ENCODE measurements at places on chromosomes 13 and 19. TPM values are rescaled to one million over a fixed set of nuclear protein-coding genes. Genes with fewer than 3 reads are reported as not detected.

KLK14 gene
- total RNA-seq: not detected

TMEM59L gene
- 1.3 TPM for total RNA-seq

LATS2 gene
- 25.3 TPM for total RNA-seq

OR7D4 gene
- total RNA-seq: not detected

SHKBP1 gene
- 24.9 TPM for total RNA-seq

SIGLEC10 gene
- total RNA-seq: not detected

VSTM1 gene
- not detected for total RNA-seq

ZNF677 gene
- 18.7 TPM for total RNA-seq

OR7C2 gene
- not detected for total RNA-seq

ZNF440 gene
- total RNA-seq: 9.8 TPM

ZNF431 gene
- 4.7 TPM for total RNA-seq

CYP2A6 gene
- total RNA-seq: 0.30 TPM

TNFAIP8L1 gene
- total RNA-seq: 1.5 TPM

SIGLEC8 gene
- not detected for total RNA-seq

DOHH gene
- 11.7 TPM for total RNA-seq
